Activated CD8-positive, alpha-beta memory T cell treated with anti-CD3 and anti-CD28 coated beads, Interleukin-2, amount 10 ng/mL, durations not matched to agents 7 days and 5 days (primary cell): ENCODE measurements at places on chromosomes 3 and 15. TPM values are rescaled to one million over a fixed set of nuclear protein-coding genes. Genes with fewer than 3 reads are reported as not detected.

GRCh38 chr3:143001034-143001368, 369 bp upstream of the U2SURP start:
- peak overlapping the region; percentile 98 for H3K27ac ChIP-seq
- peak overlapping the region; percentile 98 for H3K4me3 ChIP-seq
- H3K4me1 ChIP-seq, result peaks cover 33% of the 10 kb centered on the region
- peak; percentile 85 for DNase-seq

GRCh38 chr3:174441588-174442301, 417.4 kb upstream of the NAALADL2 start:
- H3K27ac ChIP-seq, result peak overlapping the region; percentile 66
- H3K27me3 ChIP-seq, result peaks cover 26% of the 10 kb centered on the region
- peak overlapping the region; percentile 46 for H3K4me3 ChIP-seq
- H3K4me1 ChIP-seq, result peaks cover 7% of the 10 kb centered on the region

DNA sequence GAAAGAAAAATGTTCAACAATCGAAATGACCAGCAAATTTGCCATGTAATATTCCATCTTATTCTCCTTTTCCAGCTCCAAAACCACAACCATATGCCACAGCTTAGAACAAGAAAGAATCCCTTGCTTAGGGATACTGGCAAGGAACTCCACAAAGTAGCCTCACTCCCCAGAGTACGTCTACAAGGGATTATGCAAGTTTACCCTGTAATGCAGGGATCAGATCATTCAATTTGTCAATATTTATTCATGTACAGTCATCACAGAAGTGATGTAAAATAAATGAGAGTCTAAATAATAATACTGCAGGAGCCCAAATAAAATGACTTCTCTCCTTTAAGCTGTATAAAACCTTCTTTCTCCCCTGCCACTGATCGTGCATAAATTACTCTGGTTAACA, 23.5 kb upstream of the MYO1E start:
- DNase-seq, result no peak
- H3K4me1 ChIP-seq, result peaks cover 12% of the 10 kb centered on the region
- no peak overlapping the region for H3K4me3 ChIP-seq
- H3K36me3 ChIP-seq, result peaks cover 2% of the 10 kb centered on the region
- H3K27ac ChIP-seq, result no peak overlapping the region

The GOLIM4 gene
- total RNA-seq, result 19.2 TPM

The MEX3B gene
- 0.64 TPM for total RNA-seq

GRCh38 chr3:41836360-41837134, 125.4 kb downstream of the ULK4 start:
- no peak overlapping the region for H3K27ac ChIP-seq
- H3K27me3 ChIP-seq, result no peaks in the 10 kb centered on the region
- H3K4me1 ChIP-seq, result peaks cover 15% of the 10 kb centered on the region
- H3K36me3 ChIP-seq, result peaks cover 14% of the 10 kb centered on the region
- no peak for DNase-seq
- H3K4me3 ChIP-seq, result no peak overlapping the region

DNA sequence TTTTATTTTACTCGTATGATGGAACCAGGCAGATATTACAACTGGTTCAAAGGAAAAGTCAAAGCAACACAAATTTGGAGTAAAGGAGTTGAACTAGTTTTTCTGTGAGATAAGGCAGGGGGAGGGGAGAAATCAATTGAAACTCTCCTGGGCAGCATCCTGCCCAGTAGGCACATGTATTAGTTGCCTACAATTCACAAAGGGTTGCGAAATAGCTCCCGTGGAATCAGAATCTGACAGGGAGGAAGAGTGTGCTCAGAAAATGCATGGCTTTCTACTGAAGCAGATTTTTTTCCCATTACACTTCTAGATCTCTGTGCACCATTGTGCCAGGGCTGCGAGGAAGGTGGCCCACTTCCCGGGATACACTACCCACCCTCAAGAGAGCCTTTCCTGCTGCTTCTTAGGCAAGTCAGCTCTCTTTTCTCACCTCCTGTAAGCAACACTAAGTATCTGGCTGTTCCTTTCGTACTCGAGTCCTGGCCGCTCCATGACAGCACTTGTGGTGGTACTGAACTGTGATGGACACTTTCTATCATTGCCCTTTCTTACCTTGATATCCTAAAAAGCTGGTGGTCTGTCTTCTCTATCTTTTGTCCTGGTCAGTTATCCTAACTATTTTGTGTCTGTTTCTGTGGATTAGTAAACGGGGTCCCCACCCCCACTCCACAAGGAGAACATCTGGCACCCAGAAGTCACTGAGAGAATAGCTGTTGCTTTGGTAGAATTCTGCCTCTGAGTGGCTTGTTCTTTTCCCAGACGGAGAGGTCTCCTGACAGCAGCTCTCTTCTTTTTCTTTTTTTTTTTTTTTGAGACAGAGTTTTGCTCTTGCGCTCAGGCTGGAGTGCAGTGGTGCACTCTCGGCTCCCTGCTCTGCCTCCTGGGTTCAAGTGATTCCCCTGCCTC, 74.8 kb downstream of the RPL39L start:
- H3K27me3 ChIP-seq, result no peaks in the 10 kb centered on the region
- DNase-seq, result no peak
- H3K4me3 ChIP-seq, result no peak overlapping the region
- peak overlapping the region; percentile 45 for H3K27ac ChIP-seq
- peaks cover 62% of the 10 kb centered on the region for H3K36me3 ChIP-seq
- H3K4me1 ChIP-seq, result peaks cover 44% of the 10 kb centered on the region

GRCh38 chr3:65914740-65915367, 123.9 kb downstream of the MAGI1 start:
- H3K27ac ChIP-seq, result no peak overlapping the region
- H3K36me3 ChIP-seq, result no peaks in the 10 kb centered on the region
- H3K4me1 ChIP-seq, result no peaks in the 10 kb centered on the region
- no peaks in the 10 kb centered on the region for H3K27me3 ChIP-seq
- no peak for DNase-seq
- no peak overlapping the region for H3K4me3 ChIP-seq

GRCh38 chr15:89356634-89357298, 22.1 kb upstream of the POLG start:
- H3K27me3 ChIP-seq, result peaks cover 80% of the 10 kb centered on the region
- no peak overlapping the region for H3K4me3 ChIP-seq
- peaks cover 7% of the 10 kb centered on the region for H3K4me1 ChIP-seq
- no peak for DNase-seq

The FES gene
- total RNA-seq, result 61.2 TPM

DNA sequence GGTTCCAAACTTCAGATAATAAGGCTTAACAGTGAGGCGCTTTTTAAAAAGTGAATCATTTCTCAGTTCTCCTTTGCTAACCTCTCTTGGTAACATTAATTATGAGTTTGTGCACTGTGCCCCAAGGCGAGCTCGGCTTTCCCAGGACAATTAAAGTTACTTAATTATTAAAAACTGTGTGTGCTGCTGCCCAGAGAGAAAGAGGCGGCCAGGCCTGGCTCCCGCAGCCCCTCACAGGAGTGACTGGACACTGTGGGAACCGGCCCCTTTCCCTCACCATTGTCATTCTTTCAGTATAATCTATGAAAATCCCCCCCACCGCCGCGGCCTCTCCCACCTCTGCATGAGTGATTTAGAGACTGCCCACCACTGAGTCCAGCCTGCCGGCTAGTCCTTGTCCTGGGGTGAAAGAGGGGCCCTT, 43.1 kb upstream of the HES1 start:
- no peaks in the 10 kb centered on the region for H3K36me3 ChIP-seq
- H3K4me3 ChIP-seq, result no peak overlapping the region
- peaks cover 9% of the 10 kb centered on the region for H3K4me1 ChIP-seq
- H3K27me3 ChIP-seq, result peaks cover 5% of the 10 kb centered on the region

GRCh38 chr3:7687428-7688147, 814.0 kb upstream of the LMCD1 start:
- no peak for DNase-seq
- H3K4me1 ChIP-seq, result no peaks in the 10 kb centered on the region
- H3K36me3 ChIP-seq, result no peaks in the 10 kb centered on the region
- H3K4me3 ChIP-seq, result no peak overlapping the region
- H3K27ac ChIP-seq, result no peak overlapping the region
- H3K27me3 ChIP-seq, result no peaks in the 10 kb centered on the region

DNA sequence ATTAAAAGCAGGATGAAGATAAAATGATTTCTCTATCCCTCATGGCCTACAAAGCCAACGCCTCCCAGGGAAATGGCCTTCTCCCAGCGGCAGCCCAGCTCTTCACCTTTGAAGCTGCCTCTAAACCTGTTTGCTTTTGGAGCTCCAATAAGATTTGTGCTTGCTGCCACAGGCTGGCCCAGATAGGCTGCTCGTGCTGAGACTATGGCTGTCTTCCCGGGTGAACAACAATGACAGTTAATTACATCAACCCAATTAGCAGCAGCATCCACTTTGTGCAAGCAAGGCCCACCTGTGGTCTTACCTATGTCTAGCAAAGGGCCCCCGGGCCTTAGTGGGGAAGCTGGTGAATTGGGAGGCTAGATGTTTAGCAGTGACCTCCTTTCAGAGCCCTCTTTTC, 179.6 kb downstream of the P3H2 start:
- no peak overlapping the region for H3K4me3 ChIP-seq
- H3K27ac ChIP-seq, result no peak overlapping the region
- DNase-seq, result no peak
- no peaks in the 10 kb centered on the region for H3K4me1 ChIP-seq
- no peaks in the 10 kb centered on the region for H3K27me3 ChIP-seq
- no peaks in the 10 kb centered on the region for H3K36me3 ChIP-seq

DNA sequence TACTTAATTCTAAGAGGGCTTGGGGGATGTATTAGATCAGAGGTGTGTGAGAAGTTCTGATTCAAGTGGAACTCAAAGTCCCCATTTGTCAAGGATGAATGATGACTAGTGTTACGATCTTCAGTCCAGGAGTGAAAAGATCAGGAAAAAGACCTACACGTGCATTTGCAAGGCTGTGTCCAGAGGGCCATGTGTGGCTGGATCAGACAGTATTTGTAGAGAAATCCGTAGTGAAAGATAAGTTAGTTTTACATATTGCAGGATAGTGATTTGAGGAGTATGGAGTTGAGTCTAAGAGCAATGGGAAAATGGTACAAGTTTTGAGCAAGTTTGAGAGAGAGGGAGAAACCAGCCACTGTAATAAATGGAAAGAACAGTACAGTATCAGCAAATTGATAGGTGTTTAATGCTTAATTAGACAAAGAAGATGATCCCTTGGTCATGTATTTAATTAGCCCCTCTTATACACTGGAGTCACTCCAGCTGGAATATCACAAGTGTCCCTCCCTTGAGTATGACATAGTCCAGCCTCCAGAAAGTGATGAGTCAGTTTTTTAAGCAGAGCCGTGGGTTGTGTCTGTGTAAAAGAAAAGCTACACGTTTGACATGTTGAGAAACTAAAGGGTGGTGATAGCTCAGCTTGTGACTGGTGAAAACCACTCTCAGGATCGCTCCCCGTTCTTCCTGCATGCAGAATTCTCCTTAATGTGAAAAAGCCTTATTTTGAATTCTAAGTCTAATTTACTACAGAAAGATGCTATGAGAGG, 348.8 kb downstream of the ROBO1 start:
- H3K4me1 ChIP-seq, result no peaks in the 10 kb centered on the region
- H3K36me3 ChIP-seq, result no peaks in the 10 kb centered on the region
- no peak overlapping the region for H3K4me3 ChIP-seq
- H3K27me3 ChIP-seq, result no peaks in the 10 kb centered on the region
- H3K27ac ChIP-seq, result no peak overlapping the region

The FEZF2 gene
- not detected for total RNA-seq

DNA sequence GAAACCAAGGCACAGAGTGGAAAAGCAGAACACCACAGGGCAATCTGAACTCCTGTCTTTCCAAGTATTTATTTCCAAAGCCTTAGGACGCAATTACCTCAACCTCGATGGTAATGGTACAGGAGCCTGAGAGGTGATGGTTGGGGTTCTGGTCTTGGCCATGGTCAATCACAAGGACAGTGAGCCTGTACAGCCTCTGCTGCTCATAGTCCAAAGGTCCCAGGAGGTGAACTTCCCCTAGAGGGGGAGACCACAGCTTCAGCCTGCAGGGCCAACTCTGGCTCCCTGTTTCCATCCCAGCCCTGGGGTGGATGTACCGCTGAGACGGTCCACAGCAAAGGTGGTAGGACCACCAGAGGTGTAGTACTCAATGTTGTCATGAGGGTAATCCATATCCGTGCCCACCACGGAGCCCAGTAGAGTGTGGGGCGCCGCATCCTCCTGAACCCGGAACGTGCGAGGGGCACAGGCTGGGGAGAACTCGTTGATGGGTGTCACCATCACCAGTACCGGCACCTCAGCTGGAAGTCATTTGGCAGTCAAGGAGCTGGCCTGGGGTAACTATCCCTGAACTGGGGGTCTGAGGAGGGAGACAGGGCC, 6.1 kb downstream of the CDHR4 start:
- no peak for DNase-seq
- peaks cover 6% of the 10 kb centered on the region for H3K4me1 ChIP-seq
- no peak overlapping the region for H3K27ac ChIP-seq
- H3K4me3 ChIP-seq, result no peak overlapping the region

GRCh38 chr15:48131324-48131723, 10.5 kb downstream of the SLC24A5 start:
- DNase-seq, result no peak
- H3K4me3 ChIP-seq, result no peak overlapping the region
- H3K27me3 ChIP-seq, result peaks cover 12% of the 10 kb centered on the region
- H3K4me1 ChIP-seq, result no peaks in the 10 kb centered on the region
- no peaks in the 10 kb centered on the region for H3K36me3 ChIP-seq

The CLK3 gene
- total RNA-seq, result 120 TPM

The CLDN11 gene
- 0.16 TPM for total RNA-seq

GRCh38 chr3:154316974-154317767, 7.1 kb downstream of the DHX36 start:
- DNase-seq, result no peak
- H3K36me3 ChIP-seq, result peaks cover 42% of the 10 kb centered on the region
- H3K27me3 ChIP-seq, result no peaks in the 10 kb centered on the region

GRCh38 chr3:12875857-12876836, 34.8 kb upstream of the RPL32 start:
- H3K27me3 ChIP-seq, result peaks cover 19% of the 10 kb centered on the region
- H3K27ac ChIP-seq, result no peak overlapping the region
- no peak overlapping the region for H3K4me3 ChIP-seq
- DNase-seq, result no peak

The SCG5 gene
- total RNA-seq, result 4.3 TPM

GRCh38 chr15:58758141-58758540, 8.6 kb upstream of the ADAM10 start:
- peaks cover 21% of the 10 kb centered on the region for H3K4me1 ChIP-seq
- no peak overlapping the region for H3K27ac ChIP-seq
- H3K27me3 ChIP-seq, result no peaks in the 10 kb centered on the region
- no peak for DNase-seq

The MRAS gene
- not detected for total RNA-seq
